Kidney (tissue), 22 donors: ENCODE measurements at places on chromosomes 6 and 20. TPM values are rescaled to one million over a fixed set of nuclear protein-coding genes. Genes with fewer than 3 reads are reported as not detected.

CEP162 gene
- 4.6 TPM for polyA plus RNA-seq

MLIP gene
- polyA plus RNA-seq = 1.7 TPM

LAMA4 gene
- 5.6 TPM for polyA plus RNA-seq

ADGRF5 gene
- polyA plus RNA-seq = 44.1 TPM

GHRH gene
- not detected for polyA plus RNA-seq

BPIFB4 gene
- not detected for polyA plus RNA-seq

MOCS3 gene
- 1.9 TPM for polyA plus RNA-seq
